ENCODE measurements at places on chromosomes 13 and 19.

DNA sequence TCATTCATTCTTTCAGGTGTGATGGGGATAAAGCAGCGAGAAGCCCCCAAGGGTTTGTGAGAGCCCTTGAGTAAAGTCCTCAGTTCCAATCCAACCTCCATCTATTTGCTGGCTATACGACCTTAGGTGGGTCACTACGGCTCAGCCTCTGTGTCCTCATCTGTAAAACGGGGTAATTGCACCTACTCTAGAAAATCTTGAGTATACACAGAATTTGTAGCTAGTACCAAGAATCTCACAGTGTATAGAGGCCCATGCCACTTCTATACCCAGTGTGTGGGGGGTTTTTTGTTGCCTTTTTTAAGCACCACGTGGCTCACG is 406 bp upstream of the DNMT1 start:
- no peak for DNase-seq

- DNase-seq = no peak
These were observed 13.4 kb downstream of the UBXN6 start for GRCh38 chr19:4443966-4444764.

DNA sequence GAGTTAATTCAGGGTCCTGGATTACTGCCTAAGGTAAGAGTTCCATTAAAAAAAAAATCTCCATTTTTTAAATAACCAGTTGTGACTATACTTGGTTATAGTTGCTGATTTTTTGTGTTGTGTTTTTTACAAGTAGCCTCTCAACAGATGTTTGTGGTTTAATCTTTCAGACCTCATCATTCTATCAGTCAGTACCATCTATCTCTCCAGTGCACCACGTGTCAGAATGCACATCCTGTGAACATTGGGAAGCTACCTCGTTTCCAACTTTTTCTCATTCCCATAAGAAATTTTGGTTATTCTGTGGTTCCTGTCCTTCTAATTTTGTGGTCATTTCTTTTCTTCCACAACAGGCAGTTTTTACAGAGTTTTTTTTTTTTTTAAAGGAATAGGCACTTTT is 39.2 kb downstream of the WDFY2 start:
- DNase-seq = no peak

- no peak for DNase-seq
These were observed 254.3 kb upstream of the SLITRK1 start for GRCh38 chr13:84136582-84136981.

- DNase-seq = no peak
These were observed 235.9 kb downstream of the DCT start for GRCh38 chr13:94243551-94243950.

- DNase-seq = no peak
These were observed 1.2 kb downstream of the KLF2 start for GRCh38 chr19:16325641-16326400.

- no peak for DNase-seq
These were observed 45.6 kb downstream of the RNASEH2B start for GRCh38 chr13:50955241-50955640.

DNA sequence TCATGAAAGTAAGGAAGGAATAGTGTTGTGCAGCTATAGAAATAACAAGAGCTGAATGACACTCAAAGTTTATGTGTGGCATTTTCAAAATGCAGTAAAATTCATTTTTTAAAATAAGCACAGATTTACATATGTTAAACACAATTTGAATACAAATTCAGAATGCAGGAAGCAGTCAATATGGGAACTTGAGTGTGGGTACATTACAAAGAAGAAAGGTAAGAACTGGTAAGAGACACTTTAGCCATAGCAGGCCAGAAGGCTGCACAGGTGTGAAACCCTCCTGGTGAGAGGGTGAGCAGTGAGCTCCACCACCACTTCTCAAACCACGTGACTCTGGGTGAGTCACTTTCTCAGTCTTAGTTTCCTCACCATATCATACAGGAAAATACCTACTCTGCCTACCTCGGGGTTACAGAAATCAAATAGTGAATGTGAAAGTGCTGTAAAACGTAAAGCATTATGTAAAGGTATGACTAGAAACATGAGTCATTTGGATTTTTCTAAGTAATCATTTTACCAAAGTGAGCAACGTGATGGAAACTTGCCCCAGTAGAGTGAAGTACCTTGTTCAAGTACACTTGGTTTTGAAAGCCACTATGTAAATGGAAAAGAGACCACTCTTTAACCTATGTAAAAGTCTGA is 40.5 kb downstream of the USP12 start:
- DNase-seq = peak; percentile 71

DNA sequence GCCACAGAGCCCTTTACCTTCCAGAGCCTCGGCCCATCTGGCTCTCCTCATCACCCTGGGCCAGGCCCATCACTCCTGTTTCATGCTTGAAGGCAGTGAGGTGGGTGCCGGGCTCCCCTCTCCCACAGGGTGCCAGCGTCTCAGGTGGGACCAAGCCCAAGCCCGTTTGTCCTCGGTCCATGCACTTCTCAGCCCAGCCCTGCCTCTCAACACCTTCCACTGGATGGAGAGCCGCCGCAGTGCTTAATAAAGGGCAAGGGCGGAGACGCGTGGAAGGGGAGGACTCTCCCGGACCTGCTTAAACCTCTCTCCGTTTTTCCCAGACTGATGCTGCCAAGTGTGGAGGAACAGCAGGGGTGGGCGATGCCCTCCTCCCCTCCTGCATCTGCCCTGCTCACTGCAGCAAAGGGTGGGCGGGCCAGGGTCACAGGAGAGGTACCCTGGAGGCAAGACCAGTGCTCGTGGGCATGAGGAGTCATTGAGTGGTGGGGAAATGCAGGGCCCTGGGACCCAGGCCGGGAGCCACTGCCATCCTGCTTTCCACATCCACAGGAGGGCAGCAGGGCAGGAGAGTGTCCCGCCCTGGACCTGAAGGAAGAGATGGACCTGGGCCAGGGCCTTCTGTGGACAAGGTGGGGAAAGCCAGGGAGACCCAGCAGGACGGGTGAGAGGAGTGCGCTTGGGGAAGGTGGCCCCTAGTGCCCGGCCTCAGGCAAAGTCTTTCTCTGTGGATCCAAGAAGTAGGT is 9.7 kb upstream of the ATP11A start:
- DNase-seq = no peak

- DNase-seq = no peak
These were observed 155.1 kb downstream of the SUCLA2 start for GRCh38 chr13:47845981-47846380.

DNA sequence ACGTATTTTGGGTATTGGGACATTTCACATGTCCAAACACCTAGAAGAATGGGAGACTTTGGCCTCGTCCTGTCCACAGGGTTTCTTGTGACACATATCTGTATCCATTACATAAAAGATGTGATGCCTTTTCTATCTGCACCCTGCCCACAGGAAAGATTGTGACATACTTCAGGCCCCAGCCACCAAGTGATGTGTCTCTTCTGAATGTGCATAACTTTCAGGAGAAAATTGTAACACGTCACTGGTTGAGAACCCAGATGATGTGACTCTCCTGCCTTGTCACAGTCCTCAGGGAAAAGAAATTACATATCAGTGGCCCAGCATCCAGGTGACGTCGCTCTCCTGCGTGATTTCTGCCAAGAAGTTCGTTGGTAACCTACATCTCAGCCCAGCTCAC is 21.0 kb upstream of the ZNF681 start:
- no peak for DNase-seq

DNA sequence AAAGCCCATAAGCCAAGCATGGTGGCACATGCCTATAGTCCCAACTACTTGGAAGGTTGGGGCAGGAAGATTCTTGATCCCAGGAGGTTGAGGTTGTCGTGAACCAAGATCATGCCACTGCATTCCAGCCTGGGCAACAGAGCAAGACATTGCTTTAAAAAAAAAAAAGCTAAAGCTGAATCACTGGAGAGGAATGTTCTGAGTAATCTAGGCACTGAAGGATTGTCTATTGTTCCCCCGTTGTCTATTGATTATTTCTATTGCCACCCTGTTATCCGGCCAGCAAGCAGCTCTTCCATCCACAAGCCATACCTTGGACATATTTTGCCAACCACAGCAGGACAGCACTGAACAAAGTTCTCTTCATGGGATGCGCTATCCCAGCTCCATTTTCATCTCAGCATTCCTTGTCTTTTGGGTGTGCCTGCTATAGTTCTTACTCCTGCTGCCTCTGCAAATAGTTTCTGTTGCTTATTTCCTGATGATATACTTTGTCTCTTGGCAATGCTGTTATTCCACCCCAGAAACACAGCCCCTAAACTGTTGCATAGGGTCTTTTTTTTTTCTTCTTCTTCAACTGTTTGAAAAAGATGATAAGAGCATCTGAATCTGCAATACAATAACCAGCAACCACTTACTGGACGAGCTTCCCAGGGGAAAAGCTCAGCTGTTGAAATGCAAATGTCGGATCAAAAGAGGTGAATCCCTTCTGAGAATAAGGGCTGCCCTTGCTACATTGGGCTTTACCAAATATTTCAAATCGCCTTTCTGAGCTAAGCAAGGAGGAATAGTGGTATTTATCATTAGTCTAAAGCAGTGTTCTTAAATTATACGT is 22.2 kb upstream of the SIAH3 start:
- DNase-seq = no peak

GRCh38 chr19:13262450-13262849 is 112.2 kb downstream of the IER2 start:
- peak; percentile 70 for DNase-seq

DNA sequence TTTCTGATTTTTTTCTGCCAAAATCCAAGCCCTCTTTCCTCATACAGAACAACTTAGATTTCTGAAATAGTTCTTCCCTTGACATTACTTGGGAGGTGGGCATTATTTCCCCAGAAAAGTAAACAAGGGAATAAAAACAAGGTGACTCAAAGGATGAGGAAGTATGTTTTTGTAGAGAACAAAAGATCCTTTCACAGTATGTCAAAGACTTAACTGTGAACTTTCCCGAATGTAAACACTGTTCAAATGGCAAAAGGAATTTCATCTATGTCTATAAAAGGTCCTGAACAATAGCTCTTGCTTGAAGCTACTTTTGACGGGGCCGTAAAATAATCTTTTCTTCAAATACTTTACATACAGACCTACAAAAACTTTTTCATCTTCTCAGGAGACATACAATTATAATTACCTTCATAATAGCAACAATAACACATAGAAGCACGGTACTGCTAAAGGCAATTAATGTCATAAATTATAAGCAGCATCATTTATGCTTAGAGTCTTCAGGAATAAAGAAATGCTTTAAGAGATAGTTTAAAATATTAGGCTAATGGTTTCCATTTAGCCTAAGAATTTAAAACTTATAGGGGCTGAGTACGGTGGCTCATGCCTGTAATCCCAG is 191.1 kb downstream of the RGCC start:
- no peak for DNase-seq

DNA sequence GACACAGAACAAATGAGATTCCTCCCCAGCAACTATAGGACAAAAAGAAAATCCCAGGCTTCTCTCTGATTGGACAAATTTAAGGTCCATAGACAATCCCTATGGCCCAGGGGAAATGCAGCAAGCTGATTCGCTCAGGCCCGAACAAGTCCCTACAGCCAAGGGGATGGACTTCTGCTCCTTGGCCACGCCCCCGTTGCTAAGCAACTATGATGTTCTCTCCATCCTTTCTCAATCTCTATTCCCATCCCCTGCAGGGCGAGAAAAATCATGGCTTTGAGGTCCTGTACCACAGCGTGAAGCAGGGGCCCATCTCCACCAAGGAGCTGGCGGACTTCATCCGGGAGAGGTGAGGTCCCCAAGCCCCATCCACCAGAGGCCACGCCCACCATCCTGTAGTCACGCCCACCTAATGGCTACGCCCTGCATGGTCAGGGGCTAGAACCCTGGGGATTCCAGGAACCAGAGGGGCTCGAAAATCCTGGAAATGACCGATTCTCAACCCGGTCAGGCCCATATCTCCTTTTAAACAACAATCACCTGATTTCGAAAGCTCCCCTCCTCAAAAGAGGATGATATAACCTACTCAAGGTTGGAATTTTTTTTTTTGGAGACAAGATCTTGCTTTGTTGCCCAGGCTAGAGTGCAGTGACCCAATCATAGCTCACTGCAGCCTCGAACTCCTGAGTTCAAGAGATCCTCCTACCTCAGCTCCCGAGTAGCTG is 11.4 kb downstream of the FCHO1 start:
- no peak for DNase-seq
